A549 treated with GW870086 at 1 μM for 4 hours (cell line): ENCODE measurements at places on chromosomes 5 and 9. TPM values are rescaled to one million over a fixed set of nuclear protein-coding genes. Genes with fewer than 3 reads are reported as not detected.

POU4F3 gene
- 0.07 to 0.30 TPM (median 0.13 TPM) in 5 replicates for total RNA-seq

MYOT gene
- not detected in 5 replicates for total RNA-seq

C5orf52 gene
- total RNA-seq: not detected in 5 replicates

AFAP1L1 gene
- 7.8 to 9.5 TPM (median 9.1 TPM) in 5 replicates for total RNA-seq

MPDZ gene
- total RNA-seq: 8.9 to 13.0 TPM (median 11.7 TPM) in 5 replicates

ADAMTSL1 gene
- total RNA-seq: 0.07 to 0.10 TPM (median 0.08 TPM) in 3 of 5 replicates, not detected in the others

PCDHAC1 gene
- total RNA-seq: 2.4 to 3.3 TPM (median 3.0 TPM) in 5 replicates

GABRA6 gene
- not detected in 5 replicates for total RNA-seq
